ENCODE measurements at places on chromosomes 13 and 19.

GRCh38 chr19:46530636-46531035 lies 35.0 kb upstream of the PNMA8B start:
- DNase-seq, result no peak

GRCh38 chr13:40665126-40666044 lies 1.1 kb downstream of the FOXO1 start:
- peak; percentile 51 for DNase-seq

DNA sequence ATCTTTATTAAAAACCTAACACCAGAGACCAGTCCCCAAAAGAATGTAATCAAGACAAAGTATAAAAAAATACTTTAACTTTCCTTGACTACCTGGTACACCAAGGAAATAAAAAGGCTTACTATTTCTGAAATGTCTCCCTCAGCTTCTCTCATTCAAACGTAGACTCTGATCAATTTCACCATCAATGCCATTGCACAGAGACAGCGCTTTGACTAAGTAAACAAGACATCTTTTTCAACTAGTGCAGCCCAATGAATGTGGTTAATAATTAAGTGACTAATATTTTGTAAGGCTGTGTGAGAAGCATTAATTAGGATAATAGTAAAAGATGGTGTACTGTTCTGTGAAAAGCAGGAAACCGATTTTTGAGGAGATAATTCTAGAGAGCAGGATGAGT lies 7.3 kb upstream of the RAP2A start:
- DNase-seq, result no peak

DNA sequence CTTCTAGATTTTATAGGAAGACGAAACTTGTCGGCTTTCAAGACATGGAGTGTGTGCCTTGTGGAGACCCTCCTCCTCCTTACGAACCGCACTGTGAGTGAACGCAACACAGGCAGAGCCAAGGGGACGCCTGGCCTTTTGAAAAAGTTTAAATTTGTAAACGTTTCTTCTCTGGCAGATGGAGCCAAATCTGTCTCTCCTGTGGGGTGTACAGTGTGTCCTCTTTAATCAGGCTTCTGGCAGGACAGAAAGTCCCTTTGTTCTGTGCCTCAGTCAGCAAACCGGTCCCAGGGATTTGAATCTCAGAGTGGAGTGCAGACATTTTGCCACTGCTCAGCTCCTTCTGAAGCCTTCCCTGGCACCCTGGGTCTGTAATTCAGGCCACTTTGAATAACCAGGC lies 56.5 kb downstream of the TNFRSF19 start:
- no peak for DNase-seq

DNA sequence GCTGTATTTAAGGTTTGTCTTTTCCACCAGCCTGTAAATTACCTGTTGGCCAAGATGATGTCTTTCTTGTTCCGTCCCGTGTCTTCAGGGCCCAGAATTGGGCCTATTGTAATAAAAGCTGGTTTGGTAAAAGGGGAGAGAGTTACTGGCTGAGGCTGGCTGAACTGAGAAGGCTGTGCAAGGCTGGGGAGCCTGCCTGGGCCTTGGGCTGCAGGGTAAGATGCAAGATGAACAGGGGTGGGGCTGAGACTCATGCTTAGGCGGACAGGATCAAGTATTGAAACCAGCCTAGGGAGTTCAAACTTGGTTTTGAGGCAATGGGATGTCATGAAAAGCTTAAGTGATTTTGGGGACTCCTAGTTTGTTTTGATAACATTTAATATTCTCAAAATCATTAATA lies 142.3 kb downstream of the PCCA start:
- DNase-seq, result no peak

DNA sequence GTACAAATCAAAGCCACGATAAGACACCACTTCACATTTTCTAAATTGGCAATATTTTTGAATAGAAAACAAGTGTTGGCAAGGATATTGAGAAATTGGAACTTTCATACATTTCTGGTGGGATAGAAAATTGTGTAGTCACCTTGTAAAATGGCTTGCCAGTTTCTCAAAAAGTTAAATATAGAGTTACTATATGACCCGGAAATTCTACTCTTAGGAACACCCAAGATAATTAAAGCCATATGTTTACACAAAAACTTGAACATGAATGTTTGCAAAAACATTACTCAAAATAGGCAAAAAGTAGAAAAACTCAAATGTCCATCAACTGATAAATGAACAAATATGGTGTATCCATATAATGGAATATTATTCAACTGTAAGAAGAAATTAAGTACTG lies 552.5 kb downstream of the TBC1D4 start:
- DNase-seq, result no peak

- DNase-seq, result no peak
These were observed 4.6 kb upstream of the EPN1 start for GRCh38 chr19:55670280-55671053.

DNA sequence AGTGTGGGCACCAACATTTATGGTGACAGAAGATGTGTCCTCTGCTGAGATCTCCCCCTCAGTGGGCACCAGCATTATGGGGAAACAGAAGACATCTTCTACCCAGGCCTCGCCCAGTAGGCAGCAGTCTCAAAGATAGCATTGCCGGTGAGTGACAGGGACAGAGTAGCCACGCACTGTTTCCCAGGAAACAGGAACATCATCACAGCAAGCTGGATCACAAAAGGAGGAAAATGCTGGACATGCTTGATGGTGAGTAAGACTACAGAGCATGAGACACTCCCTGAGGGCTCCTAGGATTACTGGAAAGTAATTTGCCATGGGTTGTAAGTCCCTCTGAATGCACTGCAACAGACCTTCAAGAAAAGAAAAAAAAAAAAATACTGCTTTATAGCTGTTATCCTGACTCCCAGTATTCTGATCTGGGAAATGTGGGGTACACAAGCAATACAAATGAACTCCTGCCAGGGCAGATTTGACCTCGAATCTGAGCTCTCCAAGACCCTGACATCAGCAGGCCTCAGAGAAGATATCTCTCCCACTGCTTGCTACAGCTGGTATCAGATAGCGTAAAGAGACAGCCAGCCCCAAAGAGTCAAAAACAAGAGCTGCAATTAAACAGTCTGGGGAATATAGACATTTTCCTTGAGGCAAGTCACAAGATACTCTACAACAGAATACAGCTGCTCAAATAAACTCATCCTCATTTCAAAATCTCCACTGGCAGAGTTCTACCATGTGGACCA lies 180.4 kb downstream of the RBM26 start:
- no peak for DNase-seq

- DNase-seq, result no peak
These were observed 1053.6 kb upstream of the MIR17HG start for GRCh38 chr13:90293793-90294361.

DNA sequence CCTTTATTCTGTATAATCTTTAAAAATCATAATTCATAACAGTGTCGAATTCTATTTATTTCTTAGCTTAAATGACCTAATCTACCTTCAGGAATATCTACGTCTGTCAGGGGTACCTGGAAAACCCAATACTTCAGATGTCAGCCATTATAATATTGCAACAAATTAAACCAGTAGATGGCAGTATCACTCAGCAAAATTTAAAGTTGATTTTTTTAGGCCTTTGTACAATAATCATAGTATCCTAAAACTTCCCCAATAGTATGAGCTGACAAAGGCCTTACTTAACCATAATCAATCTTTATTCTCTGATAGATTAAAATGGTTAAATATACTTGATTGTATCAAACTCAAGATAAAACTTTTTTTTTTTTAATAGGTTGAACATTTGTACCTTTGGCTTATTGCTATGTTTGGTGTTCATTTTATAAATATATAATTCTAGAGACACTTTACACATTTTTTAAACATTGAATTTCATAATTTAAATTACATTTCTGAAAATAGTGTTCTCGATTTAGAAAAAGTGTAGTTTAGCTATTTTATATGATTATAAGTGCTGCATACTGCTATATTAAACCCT lies 830.2 kb upstream of the SPRY2 start:
- no peak for DNase-seq

DNA sequence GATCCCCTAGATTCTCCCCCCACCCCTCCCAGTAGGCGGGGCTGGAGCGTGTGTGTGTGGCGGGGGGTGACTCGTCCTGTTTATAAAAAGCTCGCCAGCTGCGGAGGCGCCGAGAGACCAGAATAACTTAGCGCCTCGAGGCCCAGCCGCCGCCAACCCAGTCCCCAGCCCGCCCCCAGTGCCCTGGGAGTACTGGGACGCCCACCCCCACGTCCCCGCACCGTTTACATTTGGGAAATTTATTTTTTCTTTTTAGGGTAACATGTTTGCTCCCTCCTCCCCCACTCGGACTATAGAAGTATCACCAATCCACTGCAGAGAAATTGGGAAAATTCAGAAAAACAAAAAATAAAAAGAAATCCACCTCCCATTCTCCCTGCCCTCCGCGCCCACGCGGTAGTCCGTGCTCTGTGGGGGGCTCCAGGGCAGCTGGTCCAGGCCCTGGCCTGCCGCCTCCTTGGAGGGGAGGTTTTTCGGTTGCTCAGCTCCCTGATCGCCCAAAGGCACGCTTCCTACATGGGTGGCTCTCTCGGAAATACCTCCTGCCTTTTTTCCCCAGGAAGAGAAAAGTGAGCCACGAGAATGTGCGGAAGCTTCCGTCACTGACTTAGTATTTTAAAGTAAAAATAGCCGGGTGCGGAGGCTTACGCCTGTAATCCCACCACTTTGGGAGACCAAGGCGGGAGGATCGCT lies 1.5 kb upstream of the RAB3A start:
- DNase-seq, result peak; percentile 60

GRCh38 chr19:10998666-10999065 lies 37.8 kb downstream of the SMARCA4 start:
- no peak for DNase-seq

DNA sequence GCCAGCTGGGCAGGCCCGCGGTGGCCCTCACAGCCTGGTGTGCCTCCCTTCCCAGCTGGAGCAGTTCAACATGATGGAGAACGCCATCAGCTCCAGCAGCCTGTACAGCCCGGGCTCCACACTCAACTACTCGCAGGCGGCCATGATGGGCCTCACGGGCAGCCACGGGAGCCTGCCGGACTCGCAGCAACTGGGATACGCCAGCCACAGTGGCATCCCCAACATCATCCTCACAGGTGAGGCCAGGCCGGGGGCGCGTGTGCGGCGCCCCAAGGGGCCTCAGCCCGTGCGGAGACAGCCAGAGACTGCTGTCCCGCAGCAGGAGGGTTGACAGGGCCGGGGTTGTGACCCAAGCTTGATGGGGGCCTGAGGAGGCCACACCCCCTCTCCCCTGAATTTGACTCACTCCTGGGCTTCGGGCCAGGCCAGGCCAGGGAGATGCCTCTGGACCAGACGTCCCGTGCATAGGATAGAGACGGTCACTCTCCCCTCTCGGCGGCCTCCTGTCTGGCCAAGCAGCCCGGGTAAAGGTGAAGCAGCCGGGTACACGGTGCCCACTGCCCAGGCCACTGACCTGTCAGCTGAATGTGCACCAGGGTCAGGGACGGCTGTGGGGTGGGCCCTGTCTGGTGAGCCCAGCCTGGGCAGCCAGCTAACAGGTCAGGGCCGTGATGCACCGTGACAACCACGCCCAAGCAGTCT lies 15.4 kb downstream of the COMP start:
- no peak for DNase-seq

- no peak for DNase-seq
These were observed 240.1 kb upstream of the RXFP2 start for GRCh38 chr13:31499274-31499673.

DNA sequence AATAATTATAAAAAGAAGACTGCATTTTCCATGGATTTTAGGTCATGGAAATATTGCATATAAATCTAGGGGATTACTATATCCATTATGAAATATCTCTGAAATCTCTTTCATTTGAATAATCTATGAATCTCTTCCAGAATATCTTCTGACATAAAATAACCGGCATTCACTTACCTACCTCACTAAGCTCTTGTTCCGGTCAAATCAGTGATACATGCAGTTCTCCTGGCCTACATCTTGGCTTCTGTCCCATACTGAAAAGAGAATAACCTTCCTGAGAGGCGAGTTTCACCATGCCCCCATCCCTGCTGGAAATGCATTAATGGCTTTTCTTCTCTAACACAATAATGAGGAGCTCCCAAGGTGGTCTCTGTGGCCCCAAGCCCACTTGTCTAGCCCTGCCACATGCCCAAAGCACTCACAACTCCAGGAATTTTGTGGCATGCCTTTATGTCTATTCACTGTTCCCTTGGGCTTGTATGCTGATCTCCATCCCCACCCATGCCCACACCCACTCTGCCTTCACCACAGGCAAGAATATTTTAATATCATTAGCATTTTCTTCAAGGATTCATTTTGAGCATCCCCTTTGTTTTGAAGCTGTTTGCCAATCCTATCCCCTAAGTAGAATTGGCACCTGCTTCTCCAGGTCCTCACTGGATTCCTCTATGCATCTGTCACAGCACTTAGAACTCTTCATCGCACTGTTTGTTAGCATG lies 401.6 kb downstream of the COG6 start:
- no peak for DNase-seq

DNA sequence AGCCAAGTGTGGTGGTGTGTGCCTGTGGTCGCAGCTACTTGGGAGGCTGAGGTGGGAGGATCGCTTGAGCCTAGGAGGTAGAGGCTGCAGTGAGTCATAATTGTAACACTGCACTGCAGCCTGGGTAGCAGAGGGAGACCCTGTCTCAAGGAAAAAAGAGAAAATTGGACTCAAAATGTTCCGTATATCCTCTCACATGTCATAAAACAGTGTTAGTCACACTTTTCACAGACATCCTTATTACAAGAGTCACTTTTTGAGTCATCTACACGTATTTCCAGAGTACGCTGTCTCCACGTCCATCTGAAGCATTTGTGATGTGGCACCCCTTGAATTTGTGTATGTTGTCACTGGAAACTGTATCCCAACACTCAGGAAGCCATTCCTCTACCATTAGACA lies 133.0 kb downstream of the SIPA1L3 start:
- DNase-seq, result no peak

DNA sequence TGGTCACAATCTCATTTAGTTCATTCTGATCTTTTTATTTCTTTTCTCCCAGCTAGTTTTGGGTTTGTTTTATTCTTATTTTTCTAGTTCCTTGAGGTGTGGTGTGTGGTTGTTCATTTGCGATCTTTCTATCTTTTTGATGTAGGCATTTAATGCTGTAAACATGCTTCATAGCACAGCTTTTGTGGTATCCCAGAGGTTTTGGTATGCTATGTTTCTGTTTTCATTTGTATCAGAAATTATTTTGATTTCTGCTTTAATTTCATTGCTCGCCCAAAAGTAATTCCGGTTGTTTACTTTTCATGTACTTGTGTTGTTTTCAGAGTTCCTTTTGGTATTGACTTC lies 12.6 kb downstream of the DNAJC3 start:
- DNase-seq, result no peak
